ENCODE measurements at places on chromosomes 3 and 15.

- no peak for DNase-seq
Observed at GRCh38 chr15:77144026-77144425, 73.1 kb upstream of the TSPAN3 start.

- no peak for DNase-seq
Observed at GRCh38 chr15:90031231-90031791, 30.2 kb downstream of the ZNF710 start.

DNA sequence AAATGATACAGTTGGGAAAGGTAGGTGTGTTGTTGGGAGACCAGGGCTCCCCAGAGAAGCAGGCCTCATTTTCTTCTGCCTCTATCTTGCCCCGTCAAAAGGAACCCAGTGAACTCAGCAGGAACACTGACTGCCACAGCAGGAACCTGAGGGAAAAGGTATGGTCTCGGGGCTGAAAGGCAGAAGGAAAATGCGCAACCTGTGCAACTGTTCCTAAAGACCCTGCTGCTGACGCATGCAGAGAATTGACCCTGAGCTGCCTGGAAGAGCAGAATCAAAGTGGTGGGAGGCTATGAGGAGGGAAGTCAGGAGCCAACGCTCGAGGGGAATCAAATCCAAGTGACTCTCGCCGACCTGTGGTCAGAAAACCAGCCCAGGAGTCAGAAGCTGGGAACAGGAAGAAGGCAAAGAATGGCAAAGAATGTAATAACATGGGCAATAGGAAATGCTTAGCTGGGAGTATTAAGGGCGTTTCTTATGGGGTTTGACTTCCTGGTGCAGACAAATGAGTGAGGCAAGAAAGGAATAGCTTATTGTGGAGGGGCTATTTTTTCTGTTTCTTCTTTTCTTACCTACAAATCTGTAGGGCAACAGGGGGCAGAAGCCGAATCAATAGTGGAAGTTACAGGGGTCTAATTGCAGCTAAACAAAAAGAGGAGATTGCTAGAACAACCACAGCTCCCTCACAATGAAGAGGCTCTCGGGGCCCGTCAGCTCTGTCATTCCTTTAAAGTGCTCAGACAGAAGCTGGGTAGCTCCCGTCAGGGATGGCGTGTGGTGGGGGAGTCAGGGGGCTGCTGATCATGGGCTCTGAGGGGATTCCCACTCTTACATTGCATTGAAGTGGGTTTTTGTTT is 65.4 kb upstream of the DLG1 start:
- DNase-seq: no peak

- no peak for DNase-seq
Observed at GRCh38 chr3:33165372-33165771, 51.6 kb downstream of the CRTAP start.

GRCh38 chr15:37898362-37898761 is 36.1 kb upstream of the TMCO5A start:
- DNase-seq: no peak

DNA sequence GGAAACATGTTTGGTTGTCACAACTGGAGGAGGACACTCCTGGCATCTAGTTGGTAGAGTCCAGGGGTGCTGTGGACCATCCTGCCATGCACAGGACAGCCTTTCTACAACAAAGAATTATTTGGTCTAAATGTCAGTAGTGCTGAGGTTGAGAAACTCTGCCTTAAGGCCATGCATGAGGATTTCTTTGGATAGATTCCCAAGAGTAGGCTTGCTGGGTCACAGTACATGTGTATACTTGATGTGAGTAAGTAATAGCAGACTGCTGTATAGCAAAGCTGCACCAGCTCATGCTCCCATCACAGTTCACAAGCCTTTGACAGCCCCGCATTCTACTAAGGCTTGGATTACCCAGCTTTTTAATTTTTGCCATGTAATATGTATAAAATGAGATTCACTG is 151.3 kb downstream of the MFSD1 start:
- no peak for DNase-seq

DNA sequence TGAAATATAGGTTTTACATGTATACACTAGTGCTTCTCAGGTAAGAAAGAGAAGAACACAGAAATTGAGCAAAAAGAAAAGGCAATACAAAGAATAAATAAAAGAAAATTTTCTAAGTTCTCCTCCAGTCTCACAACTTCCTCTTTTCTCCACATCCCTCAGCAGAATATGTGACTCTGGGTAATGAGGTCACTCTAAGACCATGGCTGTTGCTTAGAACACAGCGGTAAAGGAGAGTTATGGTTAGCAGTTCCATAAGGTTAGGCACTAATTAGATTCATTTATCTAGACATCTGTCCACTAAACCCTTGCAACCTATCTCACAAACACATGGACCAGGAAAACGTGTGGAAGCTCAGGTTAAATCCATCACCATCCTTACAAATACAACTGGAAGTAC is 47.9 kb downstream of the IGSF11 start:
- no peak for DNase-seq

DNA sequence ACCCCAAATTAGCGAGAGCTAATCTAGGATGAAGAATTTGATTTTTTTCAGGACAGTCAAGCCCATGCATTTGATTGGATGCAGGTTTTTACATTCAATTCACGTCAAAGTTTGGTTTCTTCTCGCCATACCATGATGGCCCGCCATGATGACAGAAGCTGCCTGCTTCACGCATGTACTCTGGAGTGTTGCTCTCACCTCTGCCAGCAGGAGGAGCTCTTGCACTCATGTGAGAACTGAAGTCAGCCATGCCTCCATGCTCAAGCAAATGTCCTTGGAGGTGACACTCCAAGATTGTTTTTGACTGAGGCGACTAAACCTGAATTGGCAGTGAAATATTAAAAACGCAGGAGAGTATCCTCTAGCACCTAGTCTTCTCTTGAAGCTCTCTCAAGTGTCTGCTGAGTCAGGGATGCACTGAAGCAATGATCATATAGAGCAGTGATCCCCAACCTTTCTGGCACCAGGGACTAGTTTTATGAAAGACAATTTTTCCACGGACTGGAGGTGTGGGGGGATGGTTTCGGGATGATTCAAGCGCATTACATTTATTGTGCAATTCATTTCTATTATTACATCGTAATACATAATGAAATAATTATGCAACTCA is 120.9 kb downstream of the SAMMSON start:
- DNase-seq: peak; percentile 0

GRCh38 chr15:39502611-39503195 is 78.2 kb upstream of the THBS1 start:
- no peak for DNase-seq

- no peak for DNase-seq
Observed at GRCh38 chr3:175059788-175060187, 200.7 kb downstream of the NAALADL2 start.

GRCh38 chr3:74000725-74001124 is 376.0 kb upstream of the PDZRN3 start:
- DNase-seq: no peak

DNA sequence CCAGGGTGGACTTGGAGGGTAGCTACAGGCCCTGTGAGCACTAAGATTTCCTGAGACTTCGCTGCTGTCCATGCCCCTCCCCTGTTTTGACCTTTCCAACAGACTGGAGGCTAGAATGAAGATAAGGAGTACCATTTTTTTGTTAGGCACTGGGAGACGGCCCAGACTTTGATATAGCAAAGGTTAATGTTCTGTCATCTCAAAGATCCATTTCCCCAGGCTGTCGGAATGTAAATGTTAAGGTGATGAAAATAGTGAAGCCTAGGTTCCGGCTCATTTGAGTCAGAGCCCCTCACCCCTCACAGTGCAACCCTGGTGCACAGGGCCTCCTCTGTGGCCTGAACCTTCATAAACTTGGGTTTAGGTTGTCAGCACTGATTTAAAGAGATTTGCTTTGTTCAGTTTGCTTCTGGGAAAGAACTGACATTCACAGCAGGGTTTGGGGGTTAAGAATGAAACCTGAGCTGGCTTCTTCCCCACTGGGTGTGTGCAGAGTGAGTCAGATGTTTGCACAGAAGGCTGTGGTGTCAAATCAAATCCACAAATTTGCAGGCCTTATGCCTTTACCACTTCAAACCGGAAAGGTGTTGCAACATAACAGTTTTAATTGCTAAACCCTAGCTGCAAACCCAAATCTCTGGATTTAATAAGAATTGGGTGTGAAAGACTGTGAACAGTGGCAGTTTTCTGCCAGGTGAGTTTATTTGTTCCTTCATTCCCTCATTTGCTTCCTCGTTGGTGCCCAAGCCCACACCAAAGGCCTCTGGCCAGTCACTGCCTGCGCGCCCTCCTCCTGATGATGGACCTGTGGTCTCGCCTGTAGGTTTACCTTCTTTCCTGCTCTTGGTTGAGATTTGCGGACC is 20.6 kb upstream of the KCTD6 start:
- peak; percentile 90 for DNase-seq

DNA sequence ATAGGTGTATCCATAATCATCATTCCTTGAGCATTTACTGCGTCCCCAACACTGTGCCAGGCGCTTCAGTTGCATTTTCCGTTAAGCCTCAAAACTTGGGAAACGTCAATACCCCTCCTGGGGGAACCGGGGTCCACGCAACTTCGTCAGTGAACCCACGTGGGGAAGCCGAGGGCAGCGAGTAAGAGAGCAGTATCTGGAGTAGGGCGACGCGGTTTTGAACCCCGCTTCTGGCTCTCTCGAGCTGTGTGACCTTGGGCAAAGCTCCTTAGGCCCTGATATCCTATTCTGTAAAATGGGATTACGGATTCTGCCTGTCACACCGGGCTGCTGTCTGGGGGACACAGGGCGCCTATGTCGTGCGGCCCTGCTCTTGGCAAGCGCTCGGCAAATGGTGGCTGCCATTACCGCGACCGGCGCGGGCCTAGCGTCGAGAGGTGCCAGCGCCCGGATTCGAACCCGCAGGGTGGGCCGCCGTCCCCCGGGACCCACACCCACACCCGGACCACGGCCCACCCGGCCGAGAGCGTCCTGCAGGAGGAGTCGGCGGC is 590 bp downstream of the POLG start:
- no peak for DNase-seq

GRCh38 chr15:90560229-90560776 is 30.6 kb downstream of the CRTC3 start:
- no peak for DNase-seq

DNA sequence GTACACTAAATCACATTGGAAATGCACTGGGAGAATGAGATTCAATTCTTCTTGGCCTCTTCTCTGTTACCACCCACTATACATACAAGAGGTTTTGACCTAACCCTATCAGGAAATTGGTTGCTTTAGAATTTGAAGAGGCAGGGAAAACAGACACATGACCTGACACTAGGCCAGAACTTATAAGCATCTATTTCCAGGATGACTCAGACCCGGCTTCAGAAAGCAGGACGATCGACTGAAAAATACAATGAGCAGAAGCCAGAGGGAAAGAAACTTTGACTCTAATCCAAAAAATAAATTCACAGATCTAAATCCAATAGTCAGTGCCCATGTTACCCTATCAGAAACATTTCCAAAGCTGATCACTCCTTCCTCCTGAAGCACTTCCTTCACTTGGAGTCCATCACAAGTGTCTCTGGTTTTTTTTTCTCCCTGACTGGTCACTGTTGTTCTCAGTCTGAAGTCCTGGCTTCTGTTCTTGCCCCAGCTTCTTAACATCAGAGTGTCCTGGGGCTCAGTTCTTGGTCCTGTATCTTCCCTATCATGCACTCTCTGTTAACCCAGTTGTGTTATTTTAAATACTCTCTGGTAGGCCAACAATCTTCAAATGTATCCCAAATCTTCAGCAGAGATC is 133.6 kb downstream of the P2RY1 start:
- no peak for DNase-seq

- DNase-seq: peak; percentile 11
Observed at GRCh38 chr15:80743189-80743833, 35.9 kb upstream of the CEMIP start.

GRCh38 chr15:37221671-37222145 is 121.4 kb upstream of the MEIS2 start:
- no peak for DNase-seq

- no peak for DNase-seq
Observed at GRCh38 chr3:10329495-10330015, 8.6 kb upstream of the SEC13 start.

- DNase-seq: no peak
Observed at GRCh38 chr3:194014756-194015155, 121.2 kb upstream of the HES1 start.

DNA sequence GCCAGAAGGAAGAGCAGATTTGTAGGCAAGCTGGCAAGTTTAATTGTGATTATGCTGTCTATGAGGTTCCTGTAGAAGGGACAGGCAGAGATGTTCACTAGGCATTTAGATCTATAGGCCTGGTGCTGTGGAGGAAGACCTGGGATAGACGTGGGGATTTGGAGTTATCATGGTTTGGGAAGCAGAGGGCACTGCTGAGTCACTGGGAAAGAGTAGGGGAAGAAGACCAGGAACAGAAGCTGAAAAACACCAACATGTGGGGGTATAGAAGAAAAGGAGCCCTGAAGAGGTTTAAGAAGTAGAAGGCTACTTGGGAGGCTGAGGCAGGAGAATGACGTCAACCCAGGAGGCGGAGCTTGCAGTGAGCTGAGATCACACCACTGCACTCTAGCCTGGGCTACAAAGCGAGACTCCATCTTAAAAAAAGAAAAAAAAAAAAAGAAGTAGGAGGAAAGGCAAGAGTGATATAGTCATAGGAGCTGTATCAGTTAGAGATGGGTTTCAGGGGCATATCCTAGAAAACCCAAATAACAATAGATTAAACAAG is 19.3 kb downstream of the GRK7 start:
- DNase-seq: no peak

- no peak for DNase-seq
Observed at GRCh38 chr3:136952292-136952691, 5.5 kb upstream of the IL20RB start.

GRCh38 chr15:101657171-101657570 is 5.0 kb upstream of the TM2D3 start:
- no peak for DNase-seq

DNA sequence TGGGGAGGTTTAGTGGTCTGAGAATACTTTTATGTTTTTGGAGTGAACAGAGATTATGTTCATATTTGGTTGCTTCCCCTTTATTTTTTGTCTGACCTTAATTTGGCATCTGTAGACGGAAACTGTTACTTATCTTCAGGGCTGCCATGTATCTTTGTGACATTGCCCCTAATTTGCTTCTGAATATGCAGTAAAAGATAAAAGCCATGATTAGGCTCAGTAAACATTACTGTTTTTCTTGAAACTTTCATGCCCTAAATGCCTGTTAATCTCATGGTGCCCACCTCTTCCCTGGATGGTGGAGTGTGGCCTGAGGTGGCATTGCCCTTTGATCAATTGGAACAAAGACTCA is 106.7 kb downstream of the C3orf70 start:
- DNase-seq: no peak

- DNase-seq: peak; percentile 25
Observed at GRCh38 chr3:14461748-14462324, 59.4 kb downstream of the SLC6A6 start.

GRCh38 chr3:48848816-48849515 is 1.3 kb upstream of the PRKAR2A start:
- no peak for DNase-seq

DNA sequence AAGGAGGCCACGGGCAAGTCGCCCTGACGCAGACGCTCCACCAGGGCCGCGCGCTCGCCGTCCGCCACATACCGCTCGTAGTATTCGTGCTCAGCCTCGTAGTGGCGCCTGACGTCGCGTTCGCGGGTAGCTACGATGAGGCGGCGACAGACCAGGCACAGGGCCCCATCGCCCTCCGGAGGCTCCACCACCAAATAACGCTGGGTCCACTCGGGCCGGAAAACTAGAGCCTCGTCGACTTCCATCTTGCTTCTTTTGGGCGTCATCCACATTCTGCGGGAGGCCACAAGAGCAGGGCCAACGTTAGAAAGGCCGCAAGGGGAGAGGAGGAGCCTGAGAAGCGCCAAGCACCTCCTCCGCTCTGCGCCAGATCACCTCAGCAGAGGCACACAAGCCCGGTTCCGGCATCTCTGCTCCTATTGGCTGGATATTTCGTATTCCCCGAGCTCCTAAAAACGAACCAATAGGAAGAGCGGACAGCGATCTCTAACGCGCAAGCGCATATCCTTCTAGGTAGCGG is at the start of gene EPM2AIP1:
Gene EPM2AIP1, minus strand, starts transcription at position 326 of the 520 bp plus-strand sequence. Its CDS starts 54 bp downstream, at position 272.
- DNase-seq: no peak
